ENCODE measurements at places on chromosomes 1 and 21. TPM values are rescaled to one million over a fixed set of nuclear protein-coding genes. Genes with fewer than 3 reads are reported as not detected.

The MANEAL gene
- 2.0 TPM for total RNA-seq

The SPRR2D gene
- not detected for total RNA-seq

The GJA9 gene
- total RNA-seq = not detected

The OLIG1 gene
- total RNA-seq = not detected

The CCDC185 gene
- total RNA-seq = not detected

The DUSP23 gene
- total RNA-seq = 63.4 TPM

The ZNF648 gene
- total RNA-seq = not detected

The ADCY10 gene
- 0.48 TPM for total RNA-seq

The AK2 gene
- 212 TPM for total RNA-seq

The ATP1A4 gene
- not detected for total RNA-seq

The ZYG11A gene
- total RNA-seq = 1.4 TPM

The MATN1 gene
- under 0.01 TPM for total RNA-seq

The CD52 gene
- not detected for total RNA-seq

The LEFTY2 gene
- under 0.01 TPM for total RNA-seq

The LRRC8D gene
- total RNA-seq = 27.1 TPM

The SNX7 gene
- total RNA-seq = 34.0 TPM

The MRPS15 gene
- total RNA-seq = 80.6 TPM

The IGSF21 gene
- total RNA-seq = not detected

The KRTAP11-1 gene
- not detected for total RNA-seq

The SMIM11 gene
- 8.8 TPM for total RNA-seq

The OLFML3 gene
- total RNA-seq = 4.6 TPM

The OR2L5 gene
- not detected for total RNA-seq

The LRRN2 gene
- not detected for total RNA-seq

The TDRKH gene
- 4.1 TPM for total RNA-seq

The TNFRSF14 gene
- 55.2 TPM for total RNA-seq

The CRNN gene
- total RNA-seq = not detected
